Tibial nerve (tissue), 4 donors: ENCODE measurements at places on chromosomes 12 and 14.
A peak's percentile ranks its signal among the peaks of the same experiment; 100 is the strongest.

- DNase-seq = no peak
- H3K27me3 ChIP-seq = no peaks in the 10 kb centered on the region
- no peaks in the 10 kb centered on the region for H3K4me1 ChIP-seq
- H3K36me3 ChIP-seq = no peaks in the 10 kb centered on the region
- H3K4me3 ChIP-seq = no peak overlapping the region
These were observed 12.1 kb upstream of the OR6J1 start for GRCh38 chr14:22656226-22656625.

DNA sequence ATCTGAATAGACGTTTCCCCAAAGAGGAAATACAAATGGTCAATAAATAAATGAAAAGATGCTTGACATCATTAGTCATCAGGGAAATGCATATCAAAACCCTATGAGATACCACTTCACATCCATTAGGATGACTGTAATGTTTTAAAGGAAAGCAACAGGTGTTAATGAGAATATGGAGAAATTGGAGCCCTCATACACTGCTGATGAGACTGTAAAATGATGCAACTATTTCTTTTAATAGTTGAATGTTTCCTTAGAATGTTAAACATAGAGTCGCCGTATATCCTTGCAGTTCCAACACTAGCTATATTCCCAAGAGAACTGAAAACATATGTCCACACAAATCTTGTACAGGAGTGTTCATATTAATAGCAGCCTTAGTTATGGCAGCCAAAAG is 133.2 kb downstream of the SLC38A4 start:
- no peak for DNase-seq
- no peaks in the 10 kb centered on the region for H3K36me3 ChIP-seq
- H3K4me1 ChIP-seq = no peaks in the 10 kb centered on the region
- H3K27me3 ChIP-seq = no peaks in the 10 kb centered on the region
- no peak overlapping the region for H3K27ac ChIP-seq

GRCh38 chr12:94445662-94446061 is 14.0 kb downstream of the CEP83 start:
- H3K4me1 ChIP-seq = no peaks in the 10 kb centered on the region
- no peak overlapping the region for H3K4me3 ChIP-seq
- no peaks in the 10 kb centered on the region for H3K36me3 ChIP-seq
- no peak for DNase-seq
- no peaks in the 10 kb centered on the region for H3K27me3 ChIP-seq
- H3K27ac ChIP-seq = no peak overlapping the region

GRCh38 chr12:31715283-31715825 is 13.5 kb downstream of the AMN1 start:
- H3K4me3 ChIP-seq = no peak overlapping the region
- H3K36me3 ChIP-seq = peaks cover 24% of the 10 kb centered on the region
- peak overlapping the region; percentile 27 for H3K27ac ChIP-seq

- H3K27me3 ChIP-seq = peaks cover 4% of the 10 kb centered on the region
- no peaks in the 10 kb centered on the region for H3K36me3 ChIP-seq
- H3K4me3 ChIP-seq = peak within 1 kb of the TSS; percentile 30
These were observed at the start of gene FBLN5 for GRCh38 chr14:91947475-91948184. FBLN5 (minus strand) TSS chr14:91947694; CDS start chr14:91947229, 465 bp downstream.
